ENCODE measurements at places on chromosomes 4 and X. TPM values are rescaled to one million over a fixed set of nuclear protein-coding genes. Genes with fewer than 3 reads are reported as not detected.

MAGEE2 gene
- not detected for total RNA-seq

F8A2 gene
- total RNA-seq, result 8.7 TPM

RAB39B gene
- total RNA-seq, result 0.14 TPM

MAMLD1 gene
- total RNA-seq, result 7.9 TPM

GPM6B gene
- 33.7 TPM for total RNA-seq

DRD5 gene
- total RNA-seq, result not detected

PPP2R2C gene
- total RNA-seq, result 0.41 TPM
